ENCODE measurements at places on chromosomes 5 and 9.
A peak's percentile ranks its signal among the peaks of the same experiment; 100 is the strongest.

- no peak for DNase-seq
Measured at GRCh38 chr9:98977246-98977714, 33.6 kb downstream of the COL15A1 start.

DNA sequence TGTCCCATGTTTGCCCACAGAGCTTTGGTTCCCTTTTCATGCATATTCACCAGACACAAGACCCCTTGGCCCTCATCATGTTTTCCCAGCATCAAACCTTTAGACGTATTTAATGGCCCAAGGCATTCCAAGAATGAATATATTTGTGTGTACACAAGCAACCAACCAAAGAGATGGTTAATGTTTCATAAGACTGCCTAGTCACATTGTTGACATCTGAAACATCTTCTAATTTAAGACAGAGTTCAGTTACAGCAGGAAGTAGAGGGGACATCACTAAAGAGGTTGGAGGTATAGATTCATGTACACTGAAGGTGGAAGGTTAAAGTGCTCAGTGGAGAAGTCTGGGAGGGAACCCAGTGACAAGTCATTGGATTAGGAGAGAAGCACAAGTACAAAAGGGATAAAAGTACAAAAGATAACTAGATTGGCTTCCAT is 49.1 kb downstream of the SUSD1 start:
- no peak for DNase-seq

GRCh38 chr5:38258319-38259061 is at the start of gene EGFLAM:
TSS of gene EGFLAM (plus strand) at chr5:38258559. CDS start at chr5:38258755, 196 bp downstream.
- no peak for DNase-seq

DNA sequence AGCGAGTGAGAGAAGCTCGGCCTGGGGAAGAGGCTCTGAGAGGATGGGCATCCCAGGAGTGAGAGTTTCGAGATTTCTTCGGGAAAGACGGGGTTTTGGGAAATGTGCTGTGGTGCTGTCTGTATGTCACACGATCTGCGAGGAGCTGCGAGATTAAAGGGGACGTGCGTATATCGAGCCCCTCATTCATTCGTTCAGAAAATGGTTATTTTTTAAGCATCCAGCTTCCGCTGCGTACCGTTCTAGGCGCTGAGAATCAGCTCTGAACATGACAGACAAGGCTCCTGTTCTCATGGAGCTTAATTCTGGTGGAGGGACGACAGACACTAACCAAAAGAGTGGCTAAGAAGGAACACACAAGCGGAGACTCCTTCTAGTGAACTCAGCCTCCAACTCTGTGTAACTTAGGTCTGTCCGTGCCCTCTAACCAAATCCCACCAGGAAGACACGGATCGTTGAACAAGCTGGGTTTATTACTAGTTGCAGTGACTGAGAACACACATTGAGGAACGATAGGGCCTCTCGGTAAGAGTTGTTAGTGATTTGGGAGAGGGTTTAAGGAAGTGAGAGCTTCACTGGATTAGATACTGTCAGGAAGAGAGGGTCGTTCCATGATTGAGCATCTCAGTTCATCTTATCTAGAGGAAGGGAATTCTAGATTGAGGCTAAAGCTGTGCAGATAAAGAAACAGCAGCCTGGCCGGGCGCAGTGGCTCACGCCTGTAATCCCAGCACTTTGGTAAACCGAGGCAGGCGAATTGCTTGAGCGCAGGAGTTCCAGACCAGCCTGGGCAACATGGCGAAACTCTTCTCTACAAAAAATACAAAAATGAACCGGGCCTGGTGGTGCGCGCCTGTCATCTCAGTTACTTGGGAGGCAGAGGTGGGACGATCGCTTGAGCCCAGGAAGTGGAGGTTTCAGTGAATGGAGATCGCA is 1.0 kb upstream of the FBXW11 start:
- DNase-seq: no peak

DNA sequence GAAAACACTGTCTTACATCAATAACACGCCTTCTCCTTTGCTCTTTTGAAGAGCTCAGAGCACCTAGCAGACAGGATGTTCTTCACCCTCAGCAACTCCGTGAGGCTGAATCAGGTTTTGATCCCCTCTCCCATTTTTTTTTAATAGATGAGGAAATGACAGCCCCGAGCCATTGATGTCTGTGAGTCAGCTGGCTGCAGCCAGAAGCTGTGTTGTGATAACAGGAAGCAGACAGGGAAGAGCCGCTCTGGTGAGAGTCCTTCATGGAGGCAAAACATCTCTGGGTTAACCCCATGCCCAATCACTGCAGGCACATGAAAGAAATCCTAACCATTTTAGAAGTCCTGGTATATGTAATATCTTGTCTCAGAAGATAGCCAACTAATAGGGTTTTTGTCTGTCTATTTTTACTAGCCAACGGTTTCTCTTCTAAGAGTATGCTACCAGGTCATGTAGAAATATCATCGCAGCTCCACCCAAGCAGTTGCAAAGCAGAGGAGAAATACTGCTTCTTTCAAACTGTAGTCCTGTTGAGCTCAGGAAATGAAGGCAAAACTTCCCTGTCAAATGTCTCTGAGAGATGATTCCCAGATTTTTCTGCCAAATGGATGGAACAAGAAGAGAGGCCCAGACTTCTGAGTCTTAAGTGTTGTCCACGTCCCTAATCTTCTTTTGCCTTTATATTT is 568.9 kb downstream of the CCDC171 start:
- DNase-seq: no peak

DNA sequence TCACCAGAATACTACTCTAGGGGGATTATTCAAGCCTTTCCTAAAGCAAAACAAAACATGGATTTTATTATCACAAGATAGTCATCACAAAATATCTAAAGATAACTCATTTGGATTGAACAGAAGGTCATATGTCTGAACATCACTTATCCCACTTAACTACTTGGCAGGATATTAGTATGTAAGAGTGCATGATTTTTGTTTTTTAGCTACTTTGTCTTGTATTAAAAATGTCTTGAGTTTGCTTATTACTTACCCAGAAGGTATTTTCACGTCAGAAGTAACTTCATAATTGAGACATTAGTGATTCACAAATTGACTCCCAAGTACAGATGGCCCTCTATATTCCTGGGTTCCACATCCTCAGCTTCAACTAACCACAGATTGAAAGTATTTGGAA is 113.8 kb downstream of the TLE4 start:
- DNase-seq: no peak

GRCh38 chr9:37033682-37034304 is at the start of gene PAX5:
TSS of gene PAX5 (minus strand) at chr9:37034268. CDS start at chr9:37034031, 237 bp downstream.
- no peak for DNase-seq

DNA sequence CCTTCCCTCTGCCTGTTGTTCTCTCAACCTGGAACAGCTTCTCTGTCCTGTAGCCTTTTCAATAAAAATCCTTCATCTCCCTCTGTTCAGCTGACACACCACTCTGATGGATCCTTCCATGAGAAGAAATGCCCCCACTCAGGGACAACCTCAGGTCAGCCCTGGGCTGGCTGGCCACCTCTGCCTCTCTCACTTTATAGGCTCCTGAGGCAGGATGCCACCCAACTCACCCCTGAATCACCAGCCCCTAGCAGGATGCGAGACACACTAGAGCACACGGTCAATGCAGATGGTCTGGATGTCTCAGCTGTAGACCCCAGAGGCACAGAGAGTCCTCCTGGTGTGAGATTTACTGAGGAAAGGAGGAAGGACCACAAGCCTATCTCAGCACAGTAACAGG is 93.8 kb downstream of the GABBR2 start:
- no peak for DNase-seq

DNA sequence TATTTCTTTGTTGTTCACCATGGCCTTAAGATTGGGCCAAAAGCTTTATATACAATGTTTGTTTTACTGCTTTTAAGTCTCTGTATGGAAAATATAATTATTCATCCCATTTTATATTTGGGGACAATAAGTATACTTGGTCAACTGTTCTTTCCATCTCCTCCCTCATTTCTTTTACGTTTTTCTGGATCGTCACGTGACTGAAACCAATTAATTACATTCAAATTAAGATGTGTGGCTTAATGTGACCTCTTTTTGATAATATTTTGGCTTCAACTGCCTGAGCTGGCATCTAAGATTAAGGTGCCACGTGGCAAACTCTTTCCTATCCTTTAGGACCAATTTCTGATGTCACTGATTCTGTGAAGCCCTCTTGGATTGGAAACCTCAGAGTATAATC is 250.1 kb upstream of the SGCD start:
- no peak for DNase-seq

DNA sequence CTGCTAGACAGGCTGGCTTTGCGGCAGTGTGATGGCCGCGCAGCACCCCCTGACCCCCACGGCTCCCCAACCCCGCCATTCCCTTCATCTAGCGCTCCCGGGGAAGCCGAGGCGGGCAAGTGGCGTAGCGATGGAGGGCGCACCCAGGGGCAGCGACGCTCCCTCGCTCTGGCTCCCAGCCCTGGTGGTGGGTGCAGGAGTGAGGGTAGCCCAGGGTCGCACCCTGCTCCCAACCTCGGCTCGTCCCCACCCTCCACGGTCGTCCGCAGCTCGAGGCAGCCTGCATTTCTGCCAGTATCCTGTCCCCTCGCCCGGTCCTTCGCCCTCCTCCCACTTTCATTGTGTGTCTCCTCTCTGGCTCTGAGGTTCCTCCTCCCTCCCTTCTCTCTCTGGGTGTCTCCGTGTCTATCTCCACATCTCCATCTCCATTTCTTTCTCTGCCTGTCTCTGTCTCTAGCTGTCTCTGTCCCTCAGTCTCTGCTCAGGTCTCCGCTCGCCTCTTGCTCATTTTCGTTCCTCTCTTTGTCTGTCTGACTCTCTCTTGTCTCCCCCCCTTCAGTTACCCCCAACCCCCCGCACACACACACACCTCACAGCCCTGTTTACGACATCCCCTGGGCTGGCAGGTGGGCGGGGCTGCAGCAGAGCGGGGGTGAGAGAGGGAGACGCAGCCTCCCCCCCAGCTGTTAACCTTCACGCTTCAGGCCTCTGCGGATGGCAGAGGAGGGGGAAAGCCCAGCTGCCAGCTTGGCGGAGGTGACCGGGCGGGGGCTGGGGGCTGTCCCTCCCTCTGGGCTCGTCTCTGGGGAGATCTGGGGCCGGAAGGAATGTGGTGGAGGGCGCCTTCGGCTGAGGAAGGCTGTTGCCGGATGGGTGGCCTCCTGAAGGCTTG is 48.7 kb upstream of the PSD2 start:
- DNase-seq: peak; percentile 84

DNA sequence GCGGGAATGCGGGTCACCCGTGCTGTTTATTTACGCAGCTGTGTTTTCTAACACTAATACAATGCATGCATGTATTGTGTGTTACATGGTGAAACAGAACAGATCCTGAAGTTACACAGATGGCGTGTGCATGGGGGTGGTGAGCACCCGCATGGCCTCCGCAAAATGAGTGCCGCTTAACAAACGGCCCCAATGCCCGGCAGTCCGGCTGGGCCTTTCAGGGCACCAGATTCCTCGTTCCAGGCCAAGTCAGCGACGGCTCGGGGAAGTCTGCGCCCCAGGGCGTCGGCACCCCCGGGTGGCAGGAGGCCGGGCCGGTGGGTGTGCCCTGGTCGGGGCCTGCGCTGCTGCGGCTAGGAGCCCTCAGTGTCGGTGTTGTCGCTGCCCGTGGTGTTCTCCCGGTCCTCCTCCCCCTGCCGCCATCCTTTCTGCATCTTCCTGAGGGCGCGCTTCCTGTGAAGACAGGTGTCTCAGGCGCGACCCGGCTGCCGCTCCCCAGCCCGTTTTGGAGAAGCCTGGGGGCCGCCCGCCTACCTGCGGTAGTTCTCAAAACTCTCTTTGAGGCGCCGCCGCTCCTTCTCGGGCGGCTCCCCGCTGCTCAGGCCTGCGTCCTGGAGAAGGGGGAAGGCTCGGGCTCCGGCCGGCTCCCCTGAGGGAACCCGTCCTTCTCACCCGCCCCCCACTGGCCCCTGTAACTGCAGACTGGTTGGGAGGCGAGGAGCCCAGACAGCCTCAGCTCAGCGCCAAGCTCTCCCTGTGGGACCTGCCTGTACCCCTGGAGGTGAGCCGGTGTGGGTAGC is 605 bp upstream of the DNLZ start:
- DNase-seq: no peak

DNA sequence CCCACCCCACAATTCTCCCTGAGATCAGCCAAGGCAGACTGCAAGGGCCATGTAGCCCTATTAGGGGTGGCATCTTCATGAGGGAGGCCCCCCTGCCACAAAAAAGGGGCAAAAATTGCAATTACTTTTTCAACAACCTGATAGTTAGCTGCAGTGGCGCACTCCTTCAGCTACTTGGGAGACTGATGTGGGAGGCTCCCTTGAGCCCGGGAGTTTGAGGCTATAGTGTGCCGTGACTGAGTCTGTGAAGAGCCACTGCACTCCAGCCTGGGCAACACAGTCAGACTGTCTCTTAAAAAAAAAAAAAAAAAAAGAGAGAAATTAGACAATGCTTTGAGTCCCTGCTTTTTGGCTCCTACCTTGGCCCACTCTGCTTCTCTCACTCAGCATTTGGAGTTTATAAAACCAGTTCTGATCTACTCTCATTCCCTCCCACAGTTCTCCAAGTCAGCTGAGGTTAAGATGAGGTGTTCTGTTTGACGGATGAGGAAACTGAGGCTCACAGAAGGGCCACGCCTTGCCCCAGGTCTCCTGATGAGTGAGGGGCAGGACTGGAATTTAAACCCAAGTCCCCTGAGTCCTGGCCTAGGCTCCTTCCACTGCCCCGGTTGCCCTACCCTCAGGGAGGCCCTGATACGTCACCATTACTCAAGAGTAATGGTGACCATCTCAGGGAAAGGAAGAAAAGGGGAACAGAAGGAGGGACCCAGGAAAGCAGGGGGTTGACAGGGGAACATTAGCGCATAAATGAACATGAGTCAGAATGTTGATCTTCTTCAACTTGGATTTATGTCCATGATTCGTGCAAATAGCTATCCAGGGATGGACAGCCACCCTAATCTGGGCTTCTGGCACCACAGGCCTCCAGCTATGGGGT is 9.0 kb downstream of the GPX3 start:
- DNase-seq: no peak

DNA sequence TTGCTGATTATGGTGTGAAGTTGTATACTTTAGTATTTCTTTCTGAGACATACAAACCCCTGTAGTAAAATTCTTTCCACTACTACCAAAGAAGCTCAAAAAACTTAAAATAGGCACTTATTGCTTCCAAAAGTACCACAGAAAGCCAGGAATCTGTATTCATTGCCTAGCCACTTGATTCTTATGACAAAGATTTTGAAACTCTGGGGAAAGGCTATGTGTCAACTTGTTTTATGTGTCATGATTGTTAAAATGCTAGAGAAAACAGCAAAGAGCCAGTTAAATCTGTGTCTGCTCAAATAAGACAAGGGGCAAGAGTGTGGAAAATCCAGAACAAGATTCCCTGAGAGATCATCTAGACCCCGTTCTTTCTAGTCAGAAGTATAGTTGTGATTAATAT is 6.0 kb downstream of the KIF2A start:
- no peak for DNase-seq

- DNase-seq: no peak
Measured at GRCh38 chr5:37839407-37840052, at the start of gene GDNF. TSS of gene GDNF (minus strand) at chr5:37840041. CDS start at chr5:37834796, 5,245 bp downstream.

- no peak for DNase-seq
Measured at GRCh38 chr9:137614631-137615386, 4.0 kb upstream of the EHMT1 start.

Data from CD4-positive, alpha-beta T cell treated with Interleukin-1 beta for 1 hour (primary cell).